ENCODE measurements at places on chromosomes 16 and 17.
A peak's percentile ranks its signal among the peaks of the same experiment; 100 is the strongest.

GRCh38 chr17:72334205-72334604 lies 213.4 kb downstream of the SOX9 start:
- DNase-seq, result no peak

- no peak for DNase-seq
These were observed 142.3 kb downstream of the ZFHX3 start for GRCh38 chr16:72905581-72905980.

DNA sequence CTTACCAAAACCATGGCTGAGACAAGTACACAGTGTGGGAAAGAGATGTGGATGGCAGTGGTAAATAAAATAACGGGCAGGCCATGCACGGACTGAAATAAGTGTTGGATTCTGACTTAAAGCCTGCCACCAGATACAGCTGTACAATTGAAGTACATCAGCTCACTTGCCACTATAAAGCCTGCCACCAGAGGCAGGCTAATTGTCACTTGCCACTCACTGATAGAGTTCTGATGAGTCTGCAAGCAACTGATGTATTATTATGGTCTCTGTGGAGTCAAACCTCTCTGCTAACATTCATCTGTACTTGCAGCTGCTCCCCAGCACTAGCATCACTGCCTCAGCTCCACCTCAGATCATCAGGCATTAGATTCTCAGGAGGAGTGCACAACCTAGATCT lies 93.0 kb downstream of the CYTH1 start:
- DNase-seq, result no peak

DNA sequence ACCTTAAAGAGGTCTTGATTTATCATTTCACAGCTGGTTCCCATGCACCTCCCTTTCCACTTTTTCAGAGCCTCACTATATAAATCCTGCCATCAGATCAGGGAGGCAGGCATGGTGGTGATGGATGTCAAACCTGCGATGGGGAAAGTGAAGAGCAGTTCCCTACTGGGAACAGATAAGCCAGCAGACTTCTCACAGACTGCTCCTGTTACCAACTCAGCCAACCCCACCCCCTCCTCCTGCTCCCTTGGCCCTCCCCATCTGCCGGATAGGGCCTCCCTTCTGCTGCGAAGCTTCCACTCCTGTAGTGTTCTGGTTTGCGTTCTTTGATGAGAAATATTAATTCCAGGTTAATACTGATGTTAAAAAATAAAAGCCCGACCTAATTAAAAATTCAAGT lies 232.1 kb downstream of the STX8 start:
- no peak for DNase-seq

DNA sequence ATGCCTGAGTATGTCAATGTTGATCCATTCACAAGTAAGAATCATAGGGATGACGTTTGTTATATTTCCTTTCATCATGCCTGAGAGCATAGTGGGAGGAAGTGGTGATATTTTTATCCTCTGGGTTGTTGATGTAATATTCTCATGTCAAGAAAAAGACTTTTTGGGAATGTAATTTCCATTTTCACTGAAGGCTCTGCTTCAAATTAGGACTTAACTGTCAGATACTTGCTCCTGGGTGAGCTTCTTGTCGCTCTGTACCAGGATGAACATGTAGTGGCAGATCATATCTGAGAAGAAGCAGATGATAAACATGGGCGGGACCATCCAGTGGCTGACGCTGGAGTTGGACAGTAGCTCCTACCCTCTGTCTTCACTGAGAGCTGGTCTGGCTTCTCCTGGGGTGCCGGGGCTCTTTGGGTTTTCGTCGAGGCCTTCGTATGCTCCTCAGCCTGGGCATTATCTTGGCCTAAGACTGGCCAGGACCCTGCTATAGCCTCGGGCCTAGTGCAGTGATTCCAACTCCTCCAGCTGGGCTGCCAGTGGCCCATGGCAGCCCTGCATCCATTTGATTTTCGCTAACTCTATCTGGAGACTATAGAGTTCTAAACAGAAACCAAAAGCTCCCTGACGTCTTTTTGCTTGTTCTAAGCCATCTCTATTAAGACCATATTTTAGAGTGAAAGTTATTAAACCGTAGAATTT lies 19.7 kb downstream of the CYB5B start:
- DNase-seq, result peak; percentile 62

GRCh38 chr17:50033316-50033715 lies 22.6 kb upstream of the ITGA3 start:
- no peak for DNase-seq

GRCh38 chr17:50185631-50186471 lies 15.6 kb downstream of the COL1A1 start:
- DNase-seq, result no peak
